Smooth muscle cell of trachea (primary cell): ENCODE measurements at places on chromosomes 16 and 17. TPM values are rescaled to one million over a fixed set of nuclear protein-coding genes. Genes with fewer than 3 reads are reported as not detected.

The TTYH2 gene
- total RNA-seq, result 3.8 and 4.1 TPM in 2 replicates

The RAMP2 gene
- not detected in 2 replicates for total RNA-seq

The NOTUM gene
- 0.99 TPM in 1 of 2 replicates, not detected in the other for total RNA-seq

The ALOXE3 gene
- total RNA-seq, result under 0.01 TPM in 1 of 2 replicates, not detected in the other

The CCL4 gene
- total RNA-seq, result not detected in 2 replicates

The OR3A3 gene
- total RNA-seq, result not detected in 2 replicates

The SHBG gene
- total RNA-seq, result 0.17 and 0.29 TPM in 2 replicates

The RHBDL3 gene
- under 0.01 and 0.33 TPM in 2 replicates for total RNA-seq

The GDPD1 gene
- total RNA-seq, result 0.17 and 0.73 TPM in 2 replicates

The HS3ST6 gene
- total RNA-seq, result not detected in 2 replicates

The LRRC75A gene
- 1.2 and 4.5 TPM in 2 replicates for total RNA-seq

The SULT1A4 gene
- total RNA-seq, result 3.0 and 4.9 TPM in 2 replicates

The TPSB2 gene
- total RNA-seq, result not detected in 2 replicates

The SPNS3 gene
- not detected in 2 replicates for total RNA-seq

The DNAH9 gene
- not detected in 2 replicates for total RNA-seq

The CCDC200 gene
- not detected in 2 replicates for total RNA-seq

The MARVELD3 gene
- not detected in 2 replicates for total RNA-seq

The KRT24 gene
- total RNA-seq, result not detected in 2 replicates

The PERCC1 gene
- 0.17 TPM in 1 of 2 replicates, not detected in the other for total RNA-seq

The LPO gene
- not detected in 2 replicates for total RNA-seq

The PEMT gene
- total RNA-seq, result 22.8 and 24.5 TPM in 2 replicates

The GALR2 gene
- not detected in 2 replicates for total RNA-seq

The BCO1 gene
- under 0.01 TPM in 1 of 2 replicates, not detected in the other for total RNA-seq

The OTOP2 gene
- total RNA-seq, result not detected in 2 replicates

The GSG1L gene
- total RNA-seq, result not detected in 2 replicates

The LHX1 gene
- not detected in 2 replicates for total RNA-seq

The HEATR9 gene
- total RNA-seq, result not detected in 2 replicates
